ENCODE measurements at places on chromosomes 11 and 22. TPM values are rescaled to one million over a fixed set of nuclear protein-coding genes. Genes with fewer than 3 reads are reported as not detected.

The P2RY6 gene
- polyA plus RNA-seq = 0.29 TPM

The SYT7 gene
- polyA plus RNA-seq = 4.4 TPM

The TSSK2 gene
- polyA plus RNA-seq = not detected

The DSCAML1 gene
- 0.72 TPM for polyA plus RNA-seq

GRCh38 chr11:1350086-1350725, 39.5 kb upstream of the BRSK2 start:
- DNase-seq = no peak

DNA sequence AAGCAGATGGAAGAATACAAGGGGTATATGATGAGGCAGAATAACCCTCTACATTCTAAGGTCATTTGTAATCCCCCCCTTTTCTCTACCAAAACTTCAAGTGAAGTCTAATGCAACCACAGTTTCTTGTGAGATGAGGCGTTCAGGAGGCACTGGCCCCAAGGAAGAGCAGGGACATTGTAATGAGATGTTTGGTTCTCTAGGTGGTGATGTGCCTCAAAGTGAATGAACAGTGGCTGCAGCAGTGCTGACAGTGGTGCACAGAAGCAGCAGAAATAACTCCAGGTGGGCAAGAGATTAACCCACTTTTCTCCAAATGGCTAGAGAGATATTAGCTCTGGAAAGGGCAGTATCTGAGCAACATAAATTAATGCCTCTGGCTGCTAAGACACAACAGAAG, 33.8 kb downstream of the PDGFD start:
- DNase-seq = no peak

All from HepG2 (cell line).